Iris pigment epithelial cell (primary cell): ENCODE measurements at places on chromosomes 2 and 18.

GRCh38 chr18:79626905-79627749 lies 52.5 kb upstream of the CTDP1 start:
- DNase-seq, result no peak

DNA sequence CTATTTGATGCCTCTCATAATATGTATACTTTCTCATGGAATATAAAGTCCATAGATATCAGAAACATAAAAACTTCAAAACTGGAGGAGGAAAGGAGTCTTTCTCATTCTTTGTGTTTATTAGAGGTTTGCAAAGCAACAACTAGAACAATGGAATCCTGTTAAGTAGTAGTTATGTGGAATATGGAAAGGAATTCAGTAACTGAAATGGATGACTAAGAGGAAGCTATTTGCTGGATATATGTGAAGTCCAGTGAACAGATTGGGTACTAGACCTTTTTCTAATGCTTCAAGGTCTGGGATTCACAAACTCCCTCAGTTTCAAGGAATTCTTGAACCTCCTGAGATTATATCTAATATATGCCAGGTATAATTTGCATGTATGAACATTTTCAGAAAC lies 353.6 kb upstream of the FANCL start:
- DNase-seq, result peak; percentile 21

DNA sequence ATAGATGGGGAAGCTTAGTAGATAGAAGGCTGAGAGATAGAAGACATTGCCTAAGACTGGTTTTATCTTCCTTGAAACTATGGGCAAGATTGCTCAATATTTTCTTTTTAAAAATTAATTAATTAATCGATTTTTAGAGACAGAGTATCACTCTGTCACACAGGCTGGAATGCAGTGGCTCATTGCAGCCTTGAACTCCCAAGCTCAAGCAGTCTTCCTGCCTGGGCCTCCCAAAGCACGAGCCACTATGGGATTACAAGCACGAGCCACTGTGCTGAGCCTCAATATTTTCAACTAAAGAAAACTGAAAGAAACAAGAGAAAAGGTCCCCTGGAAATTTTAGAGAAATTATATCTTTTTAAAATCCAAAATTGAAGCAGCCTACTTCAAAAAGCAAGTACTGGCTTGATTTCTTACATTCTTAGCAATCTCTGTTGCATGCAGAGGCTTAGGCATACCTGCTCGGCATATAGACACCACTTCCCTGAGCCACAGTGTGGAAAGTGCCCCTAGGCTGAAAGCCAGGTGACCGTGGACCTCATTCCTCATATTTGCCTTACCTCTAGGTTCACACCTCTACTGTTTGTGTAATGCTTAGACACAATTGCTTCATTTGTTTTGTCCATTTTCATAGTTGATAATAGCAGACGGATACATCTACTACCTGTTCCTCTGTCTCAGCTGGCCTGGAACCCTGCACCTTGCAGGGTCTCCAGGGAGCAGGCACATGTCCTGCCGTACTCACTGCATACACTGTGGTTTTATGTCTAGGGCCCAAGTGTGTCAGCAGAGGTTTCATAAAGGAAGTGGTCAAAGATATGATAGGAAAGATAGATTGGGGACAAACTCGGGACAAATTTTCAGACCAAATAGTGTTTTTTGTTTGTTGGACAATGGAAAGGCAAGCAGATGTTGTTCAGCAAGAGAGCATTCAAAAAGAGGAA lies 166.5 kb upstream of the ALPP start:
- DNase-seq, result no peak

DNA sequence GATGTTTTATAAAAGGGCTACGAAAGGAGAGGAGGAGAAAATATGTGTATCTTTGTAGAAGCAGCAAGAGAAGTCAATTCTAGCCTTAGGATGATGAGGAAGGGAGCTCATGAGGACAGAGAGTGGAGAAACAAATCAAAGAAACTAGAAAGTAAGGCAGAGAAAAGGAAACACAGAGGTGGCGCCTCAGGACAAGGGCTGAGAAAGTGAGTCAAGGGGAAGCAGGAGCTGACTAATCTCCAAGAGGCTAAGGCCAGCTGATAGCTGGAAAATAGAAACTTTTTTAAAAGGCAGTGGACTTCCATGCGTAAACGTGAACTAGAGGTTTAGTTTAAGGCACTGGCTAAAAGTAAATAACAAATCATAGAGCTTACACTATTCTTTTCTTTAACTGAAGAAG lies 173.3 kb downstream of the ANKRD44 start:
- DNase-seq, result peak; percentile 68

- DNase-seq, result peak; percentile 73
Observed at GRCh38 chr18:7844017-7844416, 276.9 kb downstream of the PTPRM start.

DNA sequence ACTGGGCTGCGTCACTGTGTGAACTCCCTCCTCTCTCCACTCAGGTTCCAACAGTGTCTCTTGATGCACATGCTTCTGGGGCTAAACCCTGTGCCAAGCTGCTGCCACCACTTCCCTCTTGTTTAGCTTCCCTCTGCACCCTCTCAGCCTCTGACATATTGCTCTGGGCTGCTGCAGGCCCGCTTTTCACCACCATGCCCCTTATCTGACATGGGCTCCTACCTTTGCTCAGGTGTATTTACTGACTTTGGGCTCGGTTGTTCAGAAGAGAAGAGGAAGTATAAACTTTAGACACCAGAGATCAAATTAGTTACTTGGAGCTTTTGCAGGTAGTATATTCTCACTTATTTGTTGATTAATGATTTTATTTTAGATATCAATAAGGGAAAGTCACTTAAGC lies 77.6 kb downstream of the WDR7 start:
- DNase-seq, result no peak

- DNase-seq, result no peak
Observed at GRCh38 chr2:176769499-176770370, 442.9 kb upstream of the HNRNPA3 start.

DNA sequence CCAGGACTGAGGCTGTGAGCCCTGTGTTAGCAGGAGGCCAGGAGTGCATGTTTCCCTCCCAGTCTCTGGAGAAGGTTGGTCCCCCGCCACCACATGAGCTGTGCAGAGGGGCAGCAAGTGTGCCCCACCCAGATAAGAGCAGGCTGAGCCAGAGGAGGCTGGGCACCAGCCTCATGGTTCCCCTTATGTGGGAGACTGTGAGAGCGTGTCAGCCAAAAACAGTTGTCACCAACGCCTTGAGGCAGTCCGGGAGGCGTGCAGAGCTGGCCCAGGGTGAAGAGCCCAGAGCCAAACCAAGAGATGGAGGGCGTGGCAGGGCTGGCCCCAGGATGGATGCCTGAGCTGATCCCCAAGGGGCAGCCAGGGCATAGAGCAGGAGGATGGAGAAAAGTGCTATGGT lies 128.7 kb upstream of the GLI2 start:
- DNase-seq, result no peak

GRCh38 chr2:28755421-28755820 lies 3.8 kb downstream of the PPP1CB start:
- peak; percentile 73 for DNase-seq

- peak; percentile 31 for DNase-seq
Observed at GRCh38 chr2:24926602-24927252, 6.7 kb upstream of the ADCY3 start.

- no peak for DNase-seq
Observed at GRCh38 chr2:113376913-113377445, 60.5 kb upstream of the ZNG1B start.

DNA sequence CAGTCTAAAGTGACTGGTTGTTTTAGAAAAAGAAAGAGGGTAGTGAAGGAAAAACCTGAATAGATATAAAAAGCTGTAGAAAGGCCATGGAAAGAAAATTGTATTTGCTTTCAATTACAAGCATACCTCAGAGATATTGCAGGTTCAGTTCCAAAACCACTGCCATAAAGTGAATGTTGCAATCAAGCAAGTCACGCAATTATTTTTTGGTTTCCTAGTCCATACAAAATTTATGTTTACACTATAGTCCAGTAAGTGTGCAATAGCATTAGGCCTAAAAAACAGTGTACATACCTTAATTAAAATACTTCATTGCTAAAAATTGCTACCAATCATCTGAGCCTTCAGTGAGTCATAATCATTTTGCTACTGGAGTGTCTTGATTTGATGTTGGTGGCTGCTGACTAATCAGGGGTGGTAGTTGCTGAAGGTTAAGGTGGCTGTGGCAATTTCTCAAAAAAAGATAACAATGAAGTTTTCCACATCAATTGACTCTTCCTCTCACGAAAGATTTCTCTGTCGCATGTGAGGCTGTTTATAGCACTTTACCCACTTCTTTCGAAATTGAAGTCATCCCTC lies 2003.8 kb upstream of the PIK3C3 start:
- peak; percentile 45 for DNase-seq

GRCh38 chr2:239326831-239327535 lies 73.8 kb downstream of the HDAC4 start:
- peak; percentile 70 for DNase-seq

DNA sequence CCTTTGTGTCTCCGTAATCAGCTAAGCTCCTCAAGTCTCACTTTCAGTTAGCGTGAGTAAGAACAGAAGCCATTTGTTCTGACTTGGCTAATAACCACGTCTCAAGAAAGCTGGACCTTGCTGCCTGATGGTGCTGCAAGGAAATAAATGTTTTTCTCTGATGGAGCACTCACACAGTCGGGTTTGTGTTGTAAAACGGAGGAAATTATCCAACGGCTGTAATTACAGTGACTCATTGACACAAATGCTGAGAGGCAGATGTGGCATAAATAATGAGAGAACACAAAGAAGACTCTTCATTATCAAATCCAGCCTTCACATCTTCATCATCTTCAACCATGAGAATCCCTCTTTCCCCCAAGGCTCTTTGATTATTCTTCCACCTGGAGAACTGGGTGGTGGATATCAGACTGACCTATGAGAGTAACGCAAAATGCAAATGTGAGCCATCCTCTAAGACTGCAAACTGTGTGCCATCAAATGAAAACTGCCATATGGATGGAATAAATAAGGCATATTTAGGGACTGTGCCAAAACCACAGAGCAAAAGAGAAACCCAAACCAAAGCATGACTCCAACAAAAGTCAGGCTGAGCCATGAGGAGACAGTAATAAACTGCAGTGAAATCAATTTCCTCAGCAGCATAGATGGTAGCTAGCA lies 252.6 kb downstream of the RND3 start:
- peak; percentile 77 for DNase-seq

GRCh38 chr2:193989645-193990044 lies 1667.4 kb upstream of the SLC39A10 start:
- DNase-seq, result no peak

- peak; percentile 99 for DNase-seq
Observed at GRCh38 chr2:111698743-111699554, 185.0 kb downstream of the ANAPC1 start.

- DNase-seq, result peak; percentile 19
Observed at GRCh38 chr18:26519114-26519513, 29.2 kb downstream of the KCTD1 start.

- DNase-seq, result peak; percentile 63
Observed at GRCh38 chr2:168722592-168722991, 79.8 kb upstream of the NOSTRIN start.

- DNase-seq, result no peak
Observed at GRCh38 chr18:10184776-10185175, 269.7 kb upstream of the APCDD1 start.

DNA sequence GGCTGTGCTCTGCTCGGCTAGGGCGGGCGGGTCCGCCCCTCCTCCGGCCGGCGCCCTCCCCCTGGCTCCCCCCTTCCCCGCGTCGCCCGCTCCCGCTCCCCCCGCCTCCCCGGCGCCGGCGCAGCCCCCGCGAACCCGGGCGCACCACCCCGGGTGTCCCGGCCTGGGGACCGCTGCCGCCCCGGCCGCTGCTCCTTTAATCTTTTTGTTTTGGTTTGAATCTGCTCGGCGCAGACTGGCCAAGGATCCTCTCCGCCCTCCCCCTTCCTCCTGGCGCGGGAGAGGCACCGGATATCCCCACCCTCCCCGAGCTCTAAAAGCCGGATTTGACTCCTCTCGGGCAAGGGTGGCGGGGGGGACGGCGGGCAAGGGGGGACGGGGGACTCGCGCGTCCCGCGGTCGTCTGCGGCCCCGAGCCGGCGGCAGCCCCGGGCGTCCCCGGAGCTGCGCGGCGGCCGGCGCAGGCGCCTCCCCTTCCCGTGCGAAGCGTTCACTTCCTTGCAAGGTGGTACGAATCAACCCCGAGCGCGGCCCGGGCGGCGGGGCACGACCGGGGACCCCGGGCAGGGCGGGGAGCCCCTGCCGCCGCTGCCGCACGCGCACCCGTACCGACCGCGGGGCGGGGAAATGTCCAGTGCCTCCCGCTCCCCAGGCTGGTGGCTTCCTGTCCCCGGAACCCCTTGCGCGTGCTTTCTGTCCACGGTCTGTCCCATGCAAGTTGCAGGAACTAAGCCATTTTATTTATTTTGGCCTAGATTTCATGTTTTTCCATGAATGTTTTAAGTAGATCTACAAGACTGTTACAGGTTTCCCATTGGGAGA lies at the start of gene PTGR3:
Gene PTGR3 (minus strand): TSS at position 11 of the 822 bp plus-strand sequence. CDS start 81 bp downstream, outside the sequence.
- DNase-seq, result peak; percentile 79
